BE2C (cell line): ENCODE measurements at places on chromosomes 12 and 14.

DNA sequence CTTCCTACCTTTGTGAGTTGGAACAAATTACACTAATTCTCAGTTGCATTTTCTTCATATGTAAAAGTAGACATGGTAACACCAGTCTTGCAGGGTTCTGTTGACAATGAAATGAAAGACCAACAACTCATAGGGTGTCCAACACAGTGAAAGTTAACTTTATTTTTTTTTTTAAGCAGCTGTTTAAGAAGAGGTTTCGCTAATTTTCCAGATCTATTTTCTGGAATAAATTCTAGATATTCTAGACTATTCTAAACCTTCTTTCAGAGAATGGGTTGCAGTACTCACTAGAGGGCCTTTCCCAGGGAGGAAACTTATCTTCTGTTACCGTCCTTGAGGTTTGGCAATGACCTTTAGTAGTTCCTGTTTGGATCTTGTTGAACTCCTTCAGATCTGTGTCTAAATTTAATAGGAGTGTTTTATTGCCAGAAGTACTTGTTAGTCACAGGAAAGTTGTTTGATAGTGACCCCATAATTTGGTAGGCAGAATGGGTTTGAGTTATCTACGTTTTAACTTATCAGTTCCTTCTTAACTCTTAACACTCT is 2.8 kb upstream of the ART4 start:
- DNase-seq = no peak

DNA sequence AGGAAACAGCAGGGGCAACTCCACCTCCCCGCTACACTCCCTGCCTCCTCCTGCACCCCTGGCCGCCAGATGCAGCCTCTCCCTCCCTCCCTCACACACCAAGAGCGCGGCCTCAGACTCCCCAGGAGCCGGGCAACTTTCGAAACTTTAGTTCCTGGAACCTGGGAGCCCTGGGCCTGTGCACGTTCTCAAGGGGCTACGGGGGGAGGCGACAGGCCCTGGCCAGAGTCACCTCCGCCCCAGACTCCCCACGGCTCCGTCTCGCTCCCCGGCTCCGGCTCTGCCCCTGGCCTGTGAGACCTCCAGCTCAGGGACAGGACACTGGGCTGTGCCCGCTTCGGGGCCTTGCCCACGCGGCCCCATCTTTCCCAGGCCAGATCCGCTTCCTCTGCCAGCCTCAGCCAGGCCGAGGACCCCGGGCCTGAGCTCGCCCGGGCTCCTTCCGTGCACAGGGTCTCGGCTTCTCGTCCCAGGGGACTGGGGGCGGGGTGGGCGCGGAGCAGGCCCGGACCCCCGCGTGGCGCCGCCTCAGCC is 5.5 kb downstream of the AMN start:
- DNase-seq = no peak

GRCh38 chr14:102363182-102363943 is 622 bp downstream of the TECPR2 start:
- DNase-seq = no peak

DNA sequence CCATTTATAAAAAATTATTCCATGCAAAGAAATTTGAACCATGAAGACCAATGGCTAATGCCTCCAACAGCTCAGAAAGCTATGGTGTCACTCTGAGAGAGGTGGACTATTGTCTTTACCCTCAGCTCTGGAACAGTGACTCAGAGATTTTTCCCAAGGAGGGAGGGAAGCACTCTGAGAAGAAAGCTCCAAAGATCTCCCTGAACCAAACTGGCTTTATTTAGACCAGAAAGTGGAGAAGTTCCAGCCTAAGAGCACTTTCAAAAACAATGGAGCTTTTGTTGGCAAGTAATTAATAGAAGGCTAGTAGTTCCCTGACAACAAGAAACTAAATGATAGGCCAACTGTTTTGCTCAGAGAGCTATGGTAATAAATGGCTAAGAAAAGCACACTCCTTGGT is 599.9 kb upstream of the MDGA2 start:
- no peak for DNase-seq

GRCh38 chr14:34426313-34427295 is 35.4 kb downstream of the SPTSSA start:
- no peak for DNase-seq

GRCh38 chr14:32662211-32662610 is 276.5 kb upstream of the NPAS3 start:
- no peak for DNase-seq

DNA sequence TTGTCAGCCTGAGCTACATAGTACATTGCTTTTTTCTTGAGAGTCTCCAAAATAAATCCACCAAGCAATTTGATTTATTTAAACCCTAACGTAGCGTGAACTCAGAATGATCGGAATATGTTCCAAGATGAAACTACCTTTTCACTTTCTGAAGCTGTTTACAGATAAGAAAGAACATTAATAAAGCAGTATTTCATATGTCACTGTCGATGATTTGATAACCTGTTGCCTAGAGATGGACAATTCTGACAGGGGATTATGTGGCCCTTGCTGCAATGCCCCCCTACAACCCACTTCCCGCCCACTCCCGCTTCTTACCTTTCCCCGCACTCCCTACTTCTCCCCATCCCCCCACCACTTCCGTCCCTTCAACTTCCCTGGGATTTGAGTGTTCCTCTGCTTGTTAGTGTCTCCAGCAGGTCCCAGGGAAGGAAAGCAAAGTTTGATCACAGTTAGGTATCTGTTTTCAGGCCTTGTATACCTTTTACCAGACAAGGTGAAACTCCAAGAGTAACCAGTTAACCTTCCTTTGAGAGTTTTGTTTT is 229.2 kb upstream of the HMGA2 start:
- DNase-seq = no peak

DNA sequence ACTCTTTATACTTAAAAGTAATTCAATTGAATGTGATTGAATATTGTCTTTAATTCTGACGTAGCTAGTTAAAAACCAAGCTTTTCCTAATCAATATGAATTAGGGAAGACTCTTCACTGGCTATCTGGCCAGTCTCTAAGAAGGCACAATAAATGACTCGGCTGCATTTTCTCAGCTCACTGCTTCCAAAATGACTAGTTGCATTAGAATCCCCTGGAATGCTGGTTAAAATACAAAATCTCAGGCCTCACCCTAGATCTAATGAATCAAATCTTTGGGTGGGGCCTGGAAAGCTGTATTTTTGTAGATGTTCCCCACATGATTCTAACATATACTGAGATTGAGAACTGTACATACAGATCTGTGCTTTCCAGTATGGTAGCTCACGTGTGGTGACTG is 242.1 kb downstream of the CHST11 start:
- no peak for DNase-seq

DNA sequence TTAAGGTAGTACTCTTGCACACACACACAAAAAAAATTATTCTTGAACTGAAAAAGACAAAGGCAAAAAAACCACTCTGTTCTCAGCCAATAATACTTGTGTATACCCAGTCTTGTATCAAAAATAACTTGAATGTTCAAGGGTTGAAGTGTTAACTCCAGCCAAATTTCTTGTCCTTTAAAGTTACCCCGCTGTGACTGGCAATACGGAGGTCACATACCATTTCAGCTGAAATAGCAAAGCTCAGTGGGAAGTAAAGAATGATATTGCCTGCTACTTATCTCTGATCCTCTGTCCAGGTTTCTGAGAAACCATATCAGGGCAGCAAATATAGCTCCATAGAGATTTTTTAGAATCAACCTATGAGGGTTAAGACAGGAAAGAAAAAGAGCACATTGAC is 167.4 kb downstream of the C12orf50 start:
- DNase-seq = no peak

DNA sequence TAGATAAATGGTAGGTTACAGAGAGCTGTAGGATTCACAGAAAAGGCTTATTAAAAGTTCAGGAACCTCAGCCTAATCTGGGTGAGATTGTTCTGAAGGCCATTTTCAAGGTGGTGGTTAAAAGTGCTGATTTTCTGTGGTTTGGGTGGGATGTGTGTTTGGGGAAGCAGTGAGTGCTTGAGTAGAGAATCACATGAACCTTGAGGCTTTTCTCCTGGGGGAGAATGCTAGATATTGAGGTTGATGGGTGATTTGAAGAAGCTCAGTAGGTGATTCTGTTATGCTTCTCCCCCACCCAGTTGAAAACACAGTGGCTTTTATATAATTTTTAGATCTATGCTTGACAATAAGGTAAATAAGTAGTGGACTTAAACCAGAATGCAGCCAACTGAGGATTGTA is 420.9 kb downstream of the PCNX1 start:
- DNase-seq = no peak

- no peak for DNase-seq
Observed at GRCh38 chr12:49584591-49584990, 16.6 kb upstream of the MCRS1 start.
